ENCODE measurements at places on chromosomes 12 and 14.

GRCh38 chr14:77459072-77459723 lies 1.3 kb downstream of the AHSA1 start:
- no peak for DNase-seq

GRCh38 chr12:12095021-12095420 lies 24.3 kb downstream of the BCL2L14 start:
- DNase-seq = no peak

GRCh38 chr12:9732921-9733461 lies at the start of gene CLECL1:
Gene CLECL1, minus strand, starts transcription at chr12:9733097.
- DNase-seq = no peak

- no peak for DNase-seq
Measured at GRCh38 chr14:20332431-20332787, 670 bp downstream of the CCNB1IP1 start.

DNA sequence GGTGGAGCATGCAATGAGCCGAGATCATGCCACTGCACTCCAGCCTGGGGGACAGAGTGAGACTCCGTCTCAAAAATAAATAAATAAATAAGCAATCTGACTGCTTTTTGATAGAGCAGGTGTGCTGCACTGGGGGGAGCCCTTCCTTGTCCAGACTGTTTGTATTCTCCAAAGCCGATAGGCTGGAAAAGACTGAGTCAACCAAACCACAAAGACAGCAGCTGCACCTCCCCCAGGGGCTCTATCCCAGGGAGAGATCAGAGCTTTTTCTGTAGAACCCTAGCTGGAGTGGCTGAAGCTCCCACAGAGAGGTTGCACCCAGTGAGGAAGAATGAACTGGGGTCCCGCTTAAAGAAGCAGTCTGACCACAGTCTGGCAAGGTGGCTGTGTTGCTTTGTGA lies 45.8 kb upstream of the LALBA start:
- no peak for DNase-seq

DNA sequence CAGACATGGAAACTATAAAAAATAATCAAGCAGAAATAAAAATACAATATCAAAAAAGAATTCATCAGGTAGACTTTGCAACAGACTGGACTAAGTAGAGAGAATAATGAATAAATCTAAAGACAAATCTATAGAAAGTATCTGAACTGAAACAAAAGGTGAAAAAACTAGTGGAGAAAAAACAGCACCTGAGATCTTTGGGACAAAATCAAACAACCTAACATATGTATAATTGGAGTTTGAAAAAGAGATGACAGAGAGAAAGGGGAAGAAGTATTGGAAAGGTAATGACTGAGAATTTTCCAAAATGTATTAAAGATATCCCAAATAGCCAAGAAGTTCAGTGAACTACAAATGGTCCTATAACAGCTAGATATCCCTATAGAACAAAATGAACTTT lies 245.4 kb downstream of the IPO8 start:
- no peak for DNase-seq

- DNase-seq = no peak
Measured at GRCh38 chr12:6840761-6841515, at the start of gene GNB3. Gene GNB3, plus strand, starts transcription at chr12:6840925. Its CDS starts 363 bp downstream, at chr12:6841288.

DNA sequence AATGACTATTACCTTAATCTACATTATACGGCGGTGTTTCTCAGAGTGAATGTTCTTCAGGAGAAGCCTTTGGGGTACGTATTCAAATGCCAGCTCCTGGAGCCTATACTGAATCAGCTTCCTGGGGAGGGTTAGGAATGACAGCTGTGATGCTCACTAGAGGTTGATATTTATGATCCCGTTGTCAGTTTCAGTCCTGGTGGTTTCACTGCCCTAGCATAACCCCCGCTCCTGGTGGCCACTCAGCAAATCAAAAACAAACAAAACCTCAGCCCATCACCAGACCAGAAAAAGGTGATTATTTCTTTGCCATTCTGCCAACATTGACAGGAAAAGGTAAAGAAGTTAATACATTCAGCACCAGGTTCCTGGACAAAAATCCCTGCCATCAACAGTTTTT lies 136.5 kb upstream of the CRY1 start:
- no peak for DNase-seq

GRCh38 chr12:115916910-115917668 lies 360.4 kb downstream of the MED13L start:
- peak; percentile 38 for DNase-seq

DNA sequence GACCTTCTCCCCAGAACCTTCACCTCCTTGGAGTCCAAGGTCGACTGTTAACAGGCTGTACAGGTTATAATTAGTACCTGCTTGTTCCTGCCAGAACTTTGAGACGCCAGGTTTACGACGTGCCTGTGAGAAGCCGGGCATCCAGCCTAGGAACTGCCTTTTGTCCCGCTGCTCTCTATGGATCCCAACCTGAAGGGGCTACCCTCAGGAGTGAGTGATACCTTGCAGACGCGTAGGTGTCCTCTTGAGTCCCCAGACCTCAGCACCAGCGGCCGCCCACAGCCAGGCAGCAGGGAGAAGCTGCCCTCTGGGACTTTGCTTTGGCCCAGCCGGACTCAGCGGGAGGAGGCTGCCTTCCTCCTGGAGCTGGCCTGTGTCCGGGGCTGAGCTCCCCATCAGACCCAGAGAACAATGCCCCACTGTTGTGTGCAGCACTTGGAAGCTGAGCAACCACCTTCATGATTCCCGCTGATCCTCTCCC lies 16.2 kb downstream of the SYNE3 start:
- DNase-seq = no peak

DNA sequence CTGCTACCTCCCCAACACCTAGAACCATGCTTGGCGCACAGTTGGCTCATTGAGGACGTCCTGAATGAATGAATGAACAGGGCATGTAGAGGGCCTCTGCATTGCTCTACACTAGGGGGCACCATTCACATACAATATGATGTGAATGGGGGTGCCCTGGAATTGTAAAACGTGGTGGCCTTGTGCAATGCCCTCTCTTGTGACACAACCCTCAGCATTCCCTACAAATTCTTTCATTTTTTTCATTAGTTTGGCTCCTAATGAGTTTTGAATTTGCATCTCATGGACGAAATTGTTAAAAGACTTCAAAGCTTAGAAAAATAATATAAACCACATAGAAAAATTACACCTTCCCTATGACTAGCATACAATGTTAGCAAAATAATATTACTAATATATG lies 2.3 kb upstream of the DIO2 start:
- DNase-seq = no peak

GRCh38 chr12:69059465-69060457 lies 126.8 kb upstream of the CPM start:
- DNase-seq = no peak

DNA sequence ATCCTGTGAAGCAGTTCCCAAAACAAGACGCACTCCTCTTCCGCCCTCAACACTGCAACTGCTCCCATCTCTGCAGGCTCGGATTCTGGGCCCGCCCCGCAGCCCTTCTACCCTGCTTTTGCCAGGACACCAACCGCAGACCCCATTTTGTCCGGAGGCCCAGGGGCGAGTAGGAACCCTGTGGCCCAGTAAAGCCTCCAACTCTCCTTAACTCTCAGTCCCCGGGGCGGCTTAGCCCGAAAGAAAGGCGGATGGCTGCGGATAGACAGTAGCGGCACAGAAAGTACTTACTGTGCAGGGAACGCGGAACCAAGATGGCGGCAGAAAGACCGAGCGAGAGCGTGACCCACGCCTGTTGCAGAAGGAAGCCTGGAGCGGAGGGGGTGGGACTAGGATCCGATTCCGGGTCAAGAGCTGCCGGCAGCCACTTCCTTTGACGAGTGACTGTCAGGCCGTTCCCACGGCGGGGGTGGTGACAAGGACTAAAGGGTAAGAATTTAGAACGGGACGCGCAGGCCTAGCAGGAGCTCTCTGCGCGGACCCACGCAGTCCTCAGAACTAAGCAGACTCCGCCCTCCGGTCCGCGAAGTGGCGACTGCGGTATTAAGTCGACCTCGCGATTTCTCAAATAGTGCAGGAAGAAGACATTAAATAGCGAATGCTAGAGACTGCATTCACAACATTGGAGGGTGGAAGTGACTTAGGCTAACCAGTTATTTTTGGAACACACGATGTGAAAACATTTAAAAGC lies at the start of gene NACA:
NACA (minus strand) TSS at position 328 of the 751 bp plus-strand sequence. CDS start 778 bp downstream, outside the sequence.
- DNase-seq = peak; percentile 92

DNA sequence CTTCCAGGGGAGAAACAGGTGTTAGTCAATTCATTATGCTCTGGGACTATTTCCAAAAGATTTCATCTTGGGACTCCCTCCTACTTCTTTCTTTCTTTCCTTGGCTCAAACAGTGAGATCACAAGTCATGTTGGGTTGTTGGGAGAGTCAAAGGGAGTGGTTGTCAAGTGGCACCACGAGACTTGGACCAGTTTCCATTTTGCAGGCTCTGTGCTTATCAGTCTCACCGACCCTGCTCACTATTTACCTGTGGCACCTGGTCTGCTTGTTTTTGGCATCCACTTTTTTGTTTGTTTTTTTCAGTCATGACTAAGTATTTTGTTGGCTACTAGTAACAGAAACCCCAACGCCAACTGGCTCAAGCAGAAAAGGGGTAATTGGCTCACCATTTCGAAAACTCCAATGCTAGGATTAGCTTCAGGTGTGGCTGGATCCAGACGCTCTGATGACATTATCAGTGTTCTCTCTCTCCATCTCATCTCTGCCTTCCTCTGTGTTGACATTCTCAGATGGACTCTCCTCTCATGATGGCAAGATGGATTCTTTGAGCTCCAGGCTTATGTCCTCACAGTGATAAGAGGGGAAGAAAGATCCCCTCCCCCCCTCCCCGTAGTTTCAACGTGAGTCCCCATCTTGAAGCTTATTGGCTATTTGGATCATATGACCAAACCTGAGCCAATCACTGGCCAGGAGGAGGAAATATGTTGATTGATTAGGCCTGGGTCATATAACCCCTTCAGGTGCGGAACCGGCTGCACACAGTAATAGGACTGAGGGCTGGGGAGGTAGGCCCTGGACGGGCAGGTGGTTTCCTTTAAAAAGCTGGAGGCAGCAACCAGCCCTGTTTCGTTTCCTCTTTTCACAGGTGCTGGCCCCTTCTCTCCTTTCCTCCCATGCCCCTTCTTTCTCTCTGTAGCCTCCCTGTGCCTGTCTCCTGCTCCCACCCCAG lies 84.2 kb downstream of the AACS start:
- DNase-seq = no peak

DNA sequence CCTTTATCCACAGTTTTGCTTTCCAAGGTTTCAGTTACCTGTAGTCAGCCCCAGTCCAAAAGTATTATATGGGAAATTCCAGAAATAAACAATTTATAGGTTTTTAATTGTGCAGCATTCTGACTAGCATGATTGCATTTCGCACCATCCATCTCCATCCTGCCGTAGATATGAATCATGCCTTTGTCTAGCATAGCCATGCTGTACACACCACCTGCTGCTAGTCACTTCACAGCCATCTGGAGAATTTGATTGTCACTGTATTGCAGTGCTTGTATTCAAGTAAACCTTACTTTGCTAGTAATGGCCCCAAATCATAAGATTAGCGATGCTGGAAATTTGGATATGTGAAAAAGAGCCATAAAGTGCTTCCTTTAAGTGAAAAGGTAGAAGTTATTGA lies 36.0 kb downstream of the MUCL1 start:
- peak; percentile 50 for DNase-seq

DNA sequence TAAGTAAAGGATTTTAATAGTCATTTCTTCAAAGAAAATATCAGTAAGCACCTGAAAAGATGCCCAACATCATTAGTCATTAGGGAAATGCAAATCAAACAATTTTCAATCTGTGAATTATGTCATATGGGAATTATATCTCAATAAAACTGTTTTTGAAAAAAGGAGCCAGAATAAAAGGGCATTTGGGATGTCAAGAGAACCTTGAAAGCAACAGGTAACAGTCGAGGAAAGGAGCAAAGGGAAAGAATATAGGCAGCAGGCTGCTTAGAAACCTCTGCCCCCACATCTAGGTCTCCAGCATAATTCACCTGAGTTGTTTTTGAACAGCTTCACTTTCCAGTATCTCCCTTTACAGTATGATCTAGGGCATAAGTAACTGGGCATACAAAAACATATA lies 12.2 kb downstream of the RAD9B start:
- no peak for DNase-seq

GRCh38 chr14:50030036-50030435 lies 86.3 kb downstream of the VCPKMT start:
- DNase-seq = no peak

DNA sequence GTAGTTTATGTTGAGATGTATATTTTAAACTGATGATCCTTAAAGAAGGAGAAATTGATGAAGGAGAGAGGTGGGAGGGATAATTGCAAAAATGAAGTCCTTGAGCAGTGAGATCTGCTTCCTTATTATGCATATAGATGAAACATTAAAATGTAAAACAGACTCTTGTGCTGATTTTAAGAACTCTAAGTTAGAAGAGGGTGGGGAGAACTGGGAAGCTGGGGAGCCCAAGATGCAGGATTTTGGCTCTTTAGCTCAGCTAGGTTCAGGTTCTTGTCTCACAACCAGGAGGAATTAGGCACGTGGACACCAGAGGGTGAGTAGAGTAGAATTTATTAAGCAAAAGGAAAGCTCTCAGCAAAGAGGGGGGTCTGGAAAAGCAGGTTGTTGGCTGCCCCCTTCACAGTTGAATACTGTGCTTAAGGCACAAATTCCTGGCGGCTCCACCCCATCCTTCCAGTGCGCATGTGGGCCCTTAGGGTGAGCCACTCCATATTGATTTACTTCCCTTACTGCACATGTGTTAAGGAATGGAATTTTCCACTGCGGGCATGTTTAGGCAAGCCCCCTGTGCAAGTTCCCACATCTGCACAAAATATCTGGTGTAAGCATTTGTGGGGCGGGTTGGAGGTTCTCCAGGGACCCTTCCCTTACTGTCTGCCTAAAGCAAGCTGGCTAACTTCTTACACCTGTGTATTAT lies 141.9 kb downstream of the BICD1 start:
- DNase-seq = peak; percentile 69

GRCh38 chr12:62928632-62929031 lies 6.3 kb downstream of the PPM1H start:
- DNase-seq = no peak

- no peak for DNase-seq
Measured at GRCh38 chr12:89225401-89225800, 126.9 kb downstream of the DUSP6 start.

GRCh38 chr12:39830171-39830570 lies 210.6 kb upstream of the ABCD2 start:
- DNase-seq = no peak

- peak; percentile 34 for DNase-seq
Measured at GRCh38 chr12:117360551-117361346, 677 bp downstream of the NOS1 start.

- no peak for DNase-seq
Measured at GRCh38 chr14:93329965-93330608, 2.7 kb downstream of the BTBD7 start.

All from NCI-H2171 (cell line).